Fibroblast of skin of back (primary cell): ENCODE measurements at places on chromosomes 11 and 22.

DNA sequence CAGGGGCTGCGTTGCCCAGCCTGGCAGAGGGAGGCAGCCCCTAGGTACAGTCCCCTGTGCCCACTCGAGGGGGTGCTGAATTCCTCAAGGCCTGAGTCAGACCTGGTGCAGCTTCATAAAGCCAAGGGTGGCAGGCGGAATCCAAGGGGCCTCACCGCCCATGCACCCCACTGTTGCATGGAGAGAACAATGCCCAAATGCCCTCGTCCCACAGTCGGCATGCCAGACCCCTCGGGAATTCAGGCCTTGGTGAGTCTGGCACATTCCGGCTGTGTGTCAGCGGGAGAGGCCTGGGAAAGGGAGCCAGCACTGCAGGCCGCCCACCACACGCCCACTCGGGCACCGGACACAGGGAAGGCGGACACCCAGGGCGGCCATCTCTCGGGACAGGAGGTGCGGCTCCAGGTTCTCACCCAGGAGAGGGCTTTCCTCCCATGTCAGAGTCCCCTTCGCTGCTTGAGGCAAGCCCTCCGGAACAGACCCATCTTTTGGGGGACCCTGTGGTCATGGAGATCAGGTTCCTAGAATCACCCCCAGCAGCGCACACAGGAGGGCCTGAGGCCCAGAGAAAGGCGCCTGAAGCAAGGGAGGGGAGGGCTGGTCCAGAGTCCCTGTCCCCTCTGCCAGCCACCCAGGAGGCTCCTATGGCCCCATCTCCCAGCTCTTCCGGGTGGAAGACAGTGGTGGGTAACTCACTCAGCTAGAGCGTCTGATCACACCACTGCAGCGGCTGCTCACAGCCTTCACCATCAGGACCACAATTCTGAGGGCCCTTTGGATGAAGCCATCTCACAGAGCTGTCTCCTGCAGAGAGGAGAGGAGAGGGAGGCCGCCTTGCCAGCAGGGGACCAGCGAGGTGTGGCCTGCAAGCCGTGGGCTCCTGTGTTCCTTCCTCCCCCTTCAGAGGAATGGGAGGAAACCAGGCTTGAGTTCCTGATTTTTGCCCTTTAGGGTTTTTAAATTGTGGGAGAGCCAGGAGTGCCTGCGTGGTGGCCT, 31.6 kb upstream of the KCNQ1OT1 start:
- DNase-seq = no peak

DNA sequence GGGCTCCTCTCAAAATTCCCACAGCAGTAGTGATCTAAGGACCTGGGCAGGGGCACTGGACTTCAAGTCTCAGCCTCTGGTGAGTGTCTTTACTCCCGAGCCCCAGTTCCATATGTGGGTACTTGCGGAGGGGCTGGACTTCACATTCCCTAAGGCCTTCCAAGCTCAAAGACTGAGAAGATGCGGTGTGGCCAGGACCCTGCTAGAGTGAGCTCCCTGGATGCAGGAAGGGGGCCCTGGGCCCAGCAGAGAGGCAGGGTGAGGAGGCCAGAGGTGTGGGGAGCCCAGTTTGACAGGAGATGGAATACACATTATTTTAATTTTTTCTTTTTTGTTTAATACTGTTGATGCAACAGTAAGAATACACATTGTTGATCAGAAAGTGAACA, 83.7 kb downstream of the IGLL1 start:
- no peak for DNase-seq

- no peak for DNase-seq
Observed at GRCh38 chr11:70712471-70712870, 314.1 kb downstream of the CTTN start.

- no peak for DNase-seq
Observed at GRCh38 chr22:50696251-50696798, 23.7 kb downstream of the SHANK3 start.

GRCh38 chr11:36509694-36510593, at the start of gene TRAF6:
TRAF6 (minus strand) TSS chr11:36510272; CDS start chr11:36501515, 8,757 bp downstream.
- peak; percentile 85 for DNase-seq

DNA sequence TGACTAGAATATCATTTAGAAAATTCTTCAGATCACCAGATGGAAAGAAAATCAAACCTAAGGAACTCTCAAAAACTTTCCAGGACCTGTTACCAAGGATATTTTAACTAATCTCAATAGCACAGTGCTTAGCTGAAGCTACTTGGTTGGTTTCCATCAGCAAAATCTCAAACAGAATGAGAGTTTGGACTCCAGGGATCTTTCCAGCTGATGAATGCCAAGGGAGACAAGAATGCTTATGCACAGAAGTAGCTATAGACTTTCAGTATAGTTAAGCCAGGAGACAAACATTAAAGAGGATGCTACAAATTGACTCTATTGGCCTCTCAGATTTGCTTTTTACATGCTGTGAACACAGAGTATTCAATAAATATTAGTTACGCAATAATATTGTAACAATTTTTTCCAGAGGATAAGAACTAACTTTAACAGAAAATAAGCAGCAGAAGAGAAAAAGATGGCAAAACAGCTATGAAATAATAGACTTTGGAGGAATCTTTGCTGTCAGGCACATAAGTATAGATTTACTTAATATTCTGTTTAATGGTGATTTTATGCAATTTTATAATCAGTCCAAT, 331.4 kb downstream of the DLG2 start:
- DNase-seq = no peak

- DNase-seq = no peak
Observed at GRCh38 chr22:47180796-47181195, 418.3 kb downstream of the TBC1D22A start.

DNA sequence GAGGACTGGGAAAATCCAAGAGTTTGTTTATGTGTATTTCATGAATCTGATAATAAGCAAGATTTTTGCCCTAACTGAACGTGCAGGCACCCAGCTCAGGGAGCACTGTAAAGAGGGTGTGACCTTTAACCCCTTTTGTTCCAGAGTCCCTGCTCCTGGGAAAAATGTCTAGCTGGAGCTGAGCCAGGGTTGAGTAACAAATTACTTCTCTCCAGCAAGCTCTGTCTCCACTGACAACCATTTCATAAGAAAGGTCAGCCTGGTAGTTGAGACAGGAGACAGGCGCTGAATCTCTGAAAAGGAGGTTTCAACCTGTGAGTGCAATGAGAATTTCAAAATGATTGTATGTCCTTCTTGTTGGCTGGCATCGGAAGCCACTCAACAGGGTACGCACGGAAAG, 156.4 kb upstream of the NARS2 start:
- no peak for DNase-seq

DNA sequence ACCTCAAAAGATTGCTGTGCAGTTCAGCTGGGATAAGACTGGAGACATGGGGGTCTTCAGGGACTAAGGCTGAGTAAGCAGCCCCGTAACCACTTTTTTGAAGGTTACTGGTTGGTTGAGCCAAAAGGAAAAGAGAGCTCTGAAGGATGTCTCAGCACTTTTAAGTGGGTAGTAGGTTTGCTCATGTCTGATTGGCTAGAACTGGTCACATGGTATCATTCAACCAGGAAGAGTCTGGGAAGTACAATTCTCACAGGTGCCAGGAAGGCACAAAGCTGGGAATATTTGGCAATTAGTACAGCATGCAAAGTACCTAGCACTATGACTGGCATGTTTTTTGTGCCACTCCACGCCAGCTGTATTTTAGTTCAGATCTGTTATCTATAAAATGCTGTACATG, 58.1 kb downstream of the SNX19 start:
- DNase-seq = no peak

GRCh38 chr11:134821422-134821821, 409.4 kb upstream of the B3GAT1 start:
- no peak for DNase-seq

DNA sequence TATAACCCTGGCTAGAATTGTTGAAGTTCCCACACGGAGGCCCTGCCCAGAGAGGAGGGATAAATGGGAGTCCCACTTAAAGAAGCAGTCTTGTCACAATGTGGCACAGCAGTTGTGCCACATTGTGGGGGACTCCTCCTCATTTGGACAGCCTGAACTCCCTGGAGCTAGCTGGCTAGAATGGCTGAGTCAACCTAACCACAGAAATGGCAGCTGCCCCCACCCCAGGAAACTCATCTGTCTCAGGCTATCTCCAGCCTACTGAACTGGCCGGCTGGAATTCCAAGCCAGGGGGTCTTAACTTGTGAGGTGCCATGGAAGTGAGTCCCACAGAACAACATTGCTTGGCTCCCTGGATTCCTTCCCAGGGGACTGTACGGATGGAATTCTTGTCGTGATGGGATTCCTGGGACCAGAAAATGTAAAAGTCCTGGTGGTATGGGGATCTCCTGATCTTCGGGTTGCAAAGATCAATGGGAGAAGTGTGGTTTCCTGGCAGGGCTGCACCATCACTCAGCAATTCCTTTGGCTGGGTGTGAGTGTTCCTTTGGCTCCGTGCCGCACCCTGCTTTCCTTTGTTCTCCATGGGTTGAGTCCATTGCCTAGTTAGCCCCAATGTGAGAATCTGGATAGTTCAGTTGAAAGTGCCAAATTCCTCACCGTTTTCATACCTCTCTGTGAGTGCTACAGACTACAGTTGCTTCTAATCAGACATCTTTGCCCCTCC, 791.2 kb upstream of the FAT3 start:
- DNase-seq = peak; percentile 37

GRCh38 chr22:44895296-44896055, 114.3 kb downstream of the PHF21B start:
- no peak for DNase-seq

DNA sequence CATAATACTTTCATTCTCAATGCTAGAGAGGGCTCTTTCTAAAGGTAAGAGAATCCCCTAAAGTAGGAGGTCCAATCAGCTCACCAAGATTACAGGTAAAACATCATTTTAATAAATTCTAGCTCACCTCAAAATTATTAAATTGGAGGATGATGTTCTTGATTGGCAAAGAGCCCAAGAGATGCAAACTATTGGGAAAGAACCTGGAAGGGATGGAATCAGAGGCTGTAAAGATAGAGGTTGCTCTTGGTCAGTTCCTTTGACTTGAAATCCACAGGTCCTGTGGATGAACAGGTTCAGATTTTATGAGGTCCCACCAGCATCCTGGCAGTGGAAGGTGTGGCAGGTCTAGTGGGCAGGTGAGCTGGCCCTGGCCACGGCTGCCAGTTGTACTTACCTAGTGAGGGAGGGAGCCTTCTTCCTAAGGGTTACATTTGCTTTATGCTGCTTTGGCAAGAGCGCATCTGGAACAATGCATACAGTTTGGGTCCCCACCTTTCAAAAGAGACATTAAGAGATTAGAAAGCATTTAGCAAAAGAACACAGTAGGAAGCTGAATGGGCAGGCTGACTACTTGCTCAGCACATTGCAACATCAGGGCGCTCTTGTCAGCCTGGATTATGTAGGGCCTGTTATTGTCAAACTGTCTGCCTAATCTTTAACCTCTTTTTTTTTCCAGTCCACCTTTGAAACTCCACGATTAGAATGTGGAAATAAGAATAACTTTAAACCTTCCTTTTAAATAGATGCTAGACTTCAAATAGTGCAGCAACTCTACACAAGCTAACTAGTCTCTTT, 97.0 kb downstream of the RDX start:
- no peak for DNase-seq

DNA sequence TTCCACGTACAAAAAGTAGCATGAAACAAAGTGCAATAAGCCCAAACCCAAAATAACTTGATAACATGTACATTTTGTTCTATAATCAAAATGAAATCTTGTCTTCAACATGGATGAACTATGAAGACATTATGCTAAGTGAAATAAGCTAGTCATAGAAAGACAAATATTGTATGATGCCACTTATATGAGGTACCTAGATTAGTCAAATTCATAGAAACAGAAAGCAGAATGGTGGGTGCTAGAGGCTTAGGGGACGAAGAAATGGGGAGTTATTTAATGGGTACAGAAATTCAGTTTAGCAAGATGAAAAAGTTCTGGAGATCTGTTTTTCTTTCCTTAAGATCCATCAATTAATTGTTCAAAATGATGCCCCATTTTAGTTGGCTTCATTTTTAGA, 7.5 kb downstream of the PGM2L1 start:
- DNase-seq = no peak

DNA sequence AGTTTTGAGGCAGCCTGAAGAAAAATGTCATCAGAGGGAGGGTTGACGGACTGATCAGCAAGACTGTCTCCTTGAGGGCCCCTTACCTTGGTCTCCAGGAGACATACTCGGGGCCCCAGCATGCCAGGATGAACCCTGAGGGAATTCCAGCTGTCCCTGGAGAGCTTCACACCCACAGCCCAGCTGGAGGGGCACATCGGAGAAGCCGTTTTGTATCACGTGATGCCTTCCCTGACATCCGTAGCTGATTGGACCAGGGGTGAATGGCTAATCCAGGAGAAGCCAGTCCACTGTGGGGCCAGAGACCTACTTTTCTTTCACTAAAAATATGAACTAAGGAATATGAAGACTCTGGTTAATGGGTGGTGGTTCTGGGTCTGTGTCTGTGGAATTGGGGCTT, 86.0 kb upstream of the TP53I11 start:
- DNase-seq = no peak

- DNase-seq = no peak
Observed at GRCh38 chr11:85096939-85097338, 530.2 kb downstream of the DLG2 start.

DNA sequence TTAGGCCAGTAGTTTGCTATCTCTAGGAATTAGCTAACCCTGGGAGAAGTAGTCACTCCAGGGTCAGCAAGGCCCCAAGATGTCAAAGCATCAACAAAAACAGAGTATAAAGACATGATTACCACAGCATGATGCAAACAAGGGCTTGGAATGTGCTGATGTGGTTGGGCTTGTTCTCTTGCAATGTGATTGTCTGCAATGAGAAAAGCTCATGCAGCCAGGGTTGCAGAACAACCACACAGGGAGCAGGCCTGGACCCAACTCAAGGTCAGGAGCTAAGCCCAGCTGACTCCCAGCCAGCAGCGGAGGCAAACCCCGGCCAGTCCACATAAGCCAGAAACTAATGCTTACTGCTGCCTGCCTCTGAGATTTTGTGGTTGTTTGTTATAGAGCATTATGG, 132.4 kb upstream of the ZC3H12C start:
- peak; percentile 37 for DNase-seq

- peak; percentile 56 for DNase-seq
Observed at GRCh38 chr11:111347723-111348115, 31.4 kb downstream of the POU2AF1 start.

DNA sequence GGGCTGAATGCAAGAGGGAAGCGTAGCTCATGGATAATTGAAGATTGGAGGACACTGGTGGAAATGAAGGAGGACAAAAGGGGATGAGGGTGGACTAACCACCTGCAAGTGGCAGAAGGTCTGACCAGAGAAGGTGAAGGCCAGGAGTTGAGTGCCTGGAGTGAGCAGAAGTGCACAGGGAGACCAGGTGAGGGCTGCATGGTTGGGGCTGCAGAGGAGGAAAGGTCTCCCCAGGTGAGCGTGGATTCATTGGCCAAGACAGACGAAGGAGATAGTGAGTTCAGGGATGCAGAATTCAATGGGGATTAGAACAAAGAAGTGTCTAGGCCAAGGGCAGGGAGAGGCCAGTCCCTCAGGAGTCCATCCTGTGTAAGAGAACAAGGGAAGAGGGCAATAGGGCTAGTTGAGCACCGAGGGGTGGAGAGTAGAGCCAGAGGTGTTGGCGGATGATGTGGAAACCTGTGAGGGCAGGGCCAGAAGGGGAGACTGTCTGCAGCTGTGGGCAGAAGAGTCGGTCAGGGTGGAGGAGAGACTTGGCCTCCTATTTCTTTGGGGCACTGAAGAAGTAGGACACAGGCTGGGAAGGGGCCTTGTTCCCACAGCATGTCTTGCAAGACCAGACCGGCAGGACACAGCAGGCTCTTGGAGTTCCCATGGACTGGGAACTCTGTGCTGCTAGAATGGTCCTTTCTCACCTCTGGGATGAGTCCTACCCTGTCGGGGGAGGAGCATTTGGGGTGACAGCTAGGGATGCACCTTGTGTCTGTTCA, 6.7 kb downstream of the TRIM29 start:
- no peak for DNase-seq

- peak; percentile 32 for DNase-seq
Observed at GRCh38 chr11:79249295-79249993, 191.4 kb downstream of the TENM4 start.
